ENCODE measurements at places on chromosomes 1 and 21.

- no peak for DNase-seq
Observed at GRCh38 chr1:68273530-68273929, 41.2 kb upstream of the WLS start.

DNA sequence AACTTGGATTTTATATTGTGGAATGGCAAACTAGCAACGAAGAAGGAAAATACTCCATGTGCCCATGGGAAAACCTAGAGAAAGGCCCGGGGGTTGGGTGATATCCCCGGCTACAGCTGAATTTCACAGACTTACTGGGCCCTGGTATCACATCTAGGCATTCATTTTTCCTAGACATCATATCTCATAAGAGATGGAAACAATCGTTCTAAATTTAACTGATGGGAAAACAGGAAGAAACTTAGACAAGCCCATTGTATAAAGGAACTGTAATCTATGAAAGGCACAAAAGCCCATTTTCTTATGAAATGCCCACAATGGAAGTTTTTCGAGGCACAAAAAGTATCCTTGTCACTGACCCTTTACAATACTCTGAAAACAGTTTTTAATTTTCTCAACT, 407.9 kb upstream of the LYPLAL1 start:
- no peak for DNase-seq

DNA sequence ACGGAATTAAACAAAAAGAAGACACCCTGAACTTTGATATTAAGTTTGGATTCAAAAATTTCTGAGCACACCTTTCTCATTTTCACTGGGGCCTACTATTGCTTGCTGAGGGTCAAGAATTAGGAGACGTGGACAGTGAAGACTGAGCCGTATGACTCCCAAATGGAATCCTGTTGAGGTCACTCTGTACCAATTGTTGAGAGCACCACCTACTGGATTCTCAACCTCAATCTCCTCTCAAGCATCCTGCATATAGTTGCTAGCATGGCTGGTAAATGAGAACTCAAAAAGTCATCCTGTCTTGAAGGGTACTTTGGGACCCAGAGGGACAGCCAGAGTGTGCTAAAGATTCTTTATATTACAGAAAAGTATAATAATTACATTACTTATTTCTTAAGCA, 20.2 kb upstream of the MTR start:
- no peak for DNase-seq

GRCh38 chr1:64047549-64047996, 155.8 kb upstream of the UBE2U start:
- no peak for DNase-seq

- no peak for DNase-seq
Observed at GRCh38 chr1:217891966-217892365, 260.8 kb downstream of the SPATA17 start.

DNA sequence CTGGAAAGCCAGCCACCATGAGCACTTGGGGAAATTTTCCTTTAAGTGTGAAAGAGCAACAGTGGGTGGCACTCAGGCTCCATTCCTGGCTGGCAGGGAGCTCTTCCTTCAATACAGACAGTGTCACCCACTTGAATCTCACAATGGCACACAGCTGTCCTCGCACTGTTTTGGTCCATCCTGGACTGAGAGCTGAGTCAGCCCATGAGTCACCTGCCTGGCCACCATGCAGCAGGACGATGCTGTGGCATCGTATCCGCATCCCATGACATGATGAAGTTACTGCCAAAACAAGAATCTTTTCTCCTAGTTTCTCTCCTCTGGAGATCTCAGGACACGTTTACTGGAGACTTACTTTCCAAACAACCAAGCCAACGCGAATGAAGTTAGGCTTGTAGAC, 6.0 kb downstream of the TMPRSS2 start:
- DNase-seq = no peak

GRCh38 chr1:183470961-183471742, 1.1 kb upstream of the SMG7 start:
- no peak for DNase-seq

DNA sequence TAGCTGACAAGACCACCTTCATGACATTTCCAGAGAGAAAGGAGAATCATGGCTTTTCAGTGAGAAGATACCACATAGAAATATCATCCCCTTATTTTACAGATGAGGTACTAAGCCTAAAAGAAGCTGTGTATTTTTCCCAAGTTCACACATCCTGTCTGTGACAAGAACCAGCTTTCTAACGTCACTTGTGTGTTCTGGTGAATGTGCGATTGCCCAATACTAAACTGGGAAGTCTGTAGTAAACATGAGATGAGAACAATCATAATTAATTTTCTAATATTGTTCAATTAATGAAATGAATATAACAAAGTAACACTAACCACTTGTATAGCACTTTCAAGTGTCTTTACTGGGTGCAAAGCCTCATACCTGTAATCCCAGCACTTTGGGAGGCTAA, 46.0 kb downstream of the PTGER3 start:
- DNase-seq = no peak

GRCh38 chr21:32477424-32477745, 64.9 kb downstream of the EVA1C start:
- DNase-seq = no peak

DNA sequence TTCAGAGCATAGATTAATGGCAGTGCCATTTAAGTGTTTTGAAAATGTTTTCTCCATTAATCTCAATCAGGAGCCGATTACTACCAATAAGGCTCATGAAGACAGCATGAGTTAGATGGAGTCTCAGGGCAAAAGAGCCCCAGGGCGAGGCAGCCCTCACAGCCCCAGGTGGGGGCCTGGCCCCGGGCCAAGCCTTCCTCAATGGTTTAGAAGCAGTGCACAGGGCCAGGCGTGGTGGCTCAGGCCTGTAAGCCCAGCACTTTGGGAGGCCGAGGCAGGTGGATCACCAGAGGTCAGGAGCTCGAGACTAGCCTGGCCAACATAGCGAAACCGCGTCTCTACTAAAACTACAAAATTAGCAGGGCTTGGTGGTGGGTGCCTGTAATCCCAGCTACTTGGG, 348.1 kb upstream of the VAMP3 start:
- DNase-seq = no peak

DNA sequence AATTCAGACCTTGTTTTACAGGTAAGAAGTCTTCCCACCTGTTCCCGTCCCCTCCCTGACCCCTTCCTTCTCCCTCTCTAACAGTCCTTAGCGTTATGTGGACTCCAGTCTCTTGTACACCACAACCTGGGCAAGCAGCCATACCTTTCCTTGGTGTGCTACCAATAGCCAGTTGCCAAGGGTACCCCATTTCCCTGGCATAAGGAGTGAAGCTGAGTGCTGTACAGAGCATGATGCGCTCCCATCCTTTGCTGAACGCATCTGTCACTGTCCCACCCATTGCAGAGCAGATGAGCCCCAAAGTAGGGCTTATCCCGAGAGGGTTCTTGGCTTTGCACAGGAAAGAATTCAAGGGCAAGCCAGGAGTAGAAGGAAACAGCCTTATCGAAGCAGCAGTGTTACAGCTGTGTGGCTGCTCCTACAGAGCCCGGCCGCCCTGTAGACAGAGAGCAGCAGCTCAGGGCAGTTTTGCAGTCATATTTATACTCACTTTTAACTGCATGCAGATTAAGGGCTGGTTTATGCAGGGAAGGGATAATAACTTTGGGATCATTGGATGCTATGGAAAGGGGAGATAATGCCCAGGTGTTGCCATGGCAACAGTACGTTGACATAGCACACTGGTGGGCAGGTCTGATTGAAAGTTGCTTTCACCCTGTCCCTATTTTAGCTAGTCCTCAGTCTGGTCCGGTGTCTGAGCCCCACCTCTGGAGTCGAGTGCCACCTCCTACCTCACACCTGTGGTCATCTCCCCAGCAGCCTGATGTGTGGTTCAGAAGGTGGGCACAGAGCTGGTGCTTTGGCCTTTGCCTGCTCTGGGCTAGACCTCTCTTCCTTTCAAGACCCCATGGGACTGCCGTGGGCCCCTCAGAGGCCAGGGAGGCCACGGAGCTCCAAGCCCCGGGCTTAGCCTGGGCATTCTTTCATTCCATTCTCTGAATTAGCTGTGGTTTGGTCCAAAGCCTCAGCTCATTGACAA, 5.1 kb downstream of the FHAD1 start:
- no peak for DNase-seq

DNA sequence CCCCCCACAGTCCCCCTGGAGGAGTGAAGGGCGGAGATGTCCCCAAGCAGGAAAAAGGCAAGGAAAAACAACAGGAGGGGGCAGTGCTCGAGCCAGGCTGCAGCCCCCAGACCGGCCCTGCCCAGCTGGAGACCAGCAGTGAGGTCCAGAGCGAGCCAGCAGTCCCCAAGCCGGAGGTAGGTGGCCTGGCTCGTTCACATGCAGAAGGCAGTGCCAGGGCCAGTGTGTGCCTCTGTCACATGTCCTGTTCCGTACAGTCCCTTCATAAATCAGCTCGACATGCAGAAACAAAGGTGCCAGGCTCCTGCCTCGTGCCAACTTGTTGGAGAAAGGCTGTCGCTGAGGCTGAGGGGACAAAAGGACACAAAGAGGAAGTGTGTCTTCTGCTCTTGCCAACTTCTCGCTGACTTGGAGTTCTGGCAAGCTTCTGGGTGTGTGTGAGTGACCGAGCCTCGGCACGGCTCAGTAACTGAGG, 24.1 kb upstream of the MPZL1 start:
- DNase-seq = no peak

GRCh38 chr21:17200250-17200649, 312.6 kb upstream of the CXADR start:
- DNase-seq = no peak

DNA sequence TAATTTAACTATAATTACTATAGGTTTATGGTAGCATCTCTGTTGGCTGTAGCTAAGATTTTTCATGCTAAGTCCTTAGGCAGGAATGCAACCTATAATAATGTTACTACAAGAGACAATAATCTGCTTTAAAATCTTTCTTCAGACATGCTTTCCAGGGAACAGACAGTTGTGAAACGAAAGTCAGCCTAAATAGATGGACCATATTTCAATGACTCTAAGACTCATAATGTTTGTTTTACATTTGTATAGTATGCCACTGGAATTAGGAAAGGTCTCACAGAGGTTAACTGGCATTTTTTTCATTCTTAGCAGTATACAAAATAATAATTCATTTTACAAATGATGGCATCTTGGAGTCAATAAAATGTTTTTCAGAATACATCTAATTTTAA, 8.1 kb downstream of the RERE start:
- DNase-seq = no peak

GRCh38 chr1:48794816-48795215, 18.1 kb upstream of the BEND5 start:
- no peak for DNase-seq

DNA sequence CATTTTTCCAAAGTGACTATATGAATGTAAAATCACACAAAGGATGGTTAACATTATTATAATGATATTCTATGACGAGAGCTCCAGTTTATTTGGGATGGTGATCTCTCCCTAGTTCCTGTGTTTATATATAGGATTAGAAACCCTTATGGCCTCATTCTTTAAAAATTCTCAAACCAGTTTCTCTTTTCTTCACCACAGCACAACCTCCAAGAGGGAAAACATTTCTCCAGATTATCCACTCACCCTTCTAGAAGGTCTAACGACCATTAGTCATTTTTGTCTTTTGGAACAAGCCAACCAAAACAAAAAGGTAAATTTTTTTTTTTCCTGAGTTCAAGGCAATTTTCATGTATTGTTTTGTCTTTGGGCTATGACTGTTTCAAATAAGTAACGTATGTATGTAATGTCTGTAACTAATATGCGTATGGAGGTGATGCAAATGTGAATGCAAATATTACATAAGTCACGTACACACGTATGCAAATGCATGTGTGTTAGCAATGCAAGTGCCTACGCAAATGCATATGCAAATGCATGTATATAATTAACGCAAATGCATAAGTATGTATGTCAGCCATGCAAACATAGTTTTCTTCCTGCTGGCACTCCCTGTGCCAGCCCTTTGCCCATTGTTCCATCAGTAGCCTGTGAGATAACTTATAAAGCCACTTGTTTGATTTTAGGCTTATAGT, 72.5 kb upstream of the MORC3 start:
- DNase-seq = no peak

- no peak for DNase-seq
Observed at GRCh38 chr1:206015071-206015470, 8.6 kb downstream of the CTSE start.

DNA sequence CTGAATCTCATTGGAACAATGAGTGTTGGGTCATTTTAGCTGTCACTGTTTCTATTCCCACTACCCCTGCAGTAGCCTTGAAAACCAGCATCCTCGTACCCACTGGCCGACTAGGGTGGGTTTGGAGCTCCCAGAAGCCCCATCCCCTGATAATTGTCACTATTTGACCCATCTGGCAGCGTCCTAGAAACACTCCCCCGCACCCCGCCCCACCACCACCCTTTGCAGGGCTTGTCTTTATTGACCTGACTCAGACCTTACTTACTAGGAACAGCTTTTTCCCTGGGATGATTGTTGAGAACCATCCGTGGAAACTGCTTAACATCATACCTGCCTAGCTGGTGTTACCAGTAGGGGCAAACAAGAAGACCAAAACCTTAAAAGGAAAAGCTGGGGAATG, 28.4 kb upstream of the AGPAT3 start:
- no peak for DNase-seq

- DNase-seq = no peak
Observed at GRCh38 chr1:168582688-168583336, 6.4 kb downstream of the XCL1 start.

DNA sequence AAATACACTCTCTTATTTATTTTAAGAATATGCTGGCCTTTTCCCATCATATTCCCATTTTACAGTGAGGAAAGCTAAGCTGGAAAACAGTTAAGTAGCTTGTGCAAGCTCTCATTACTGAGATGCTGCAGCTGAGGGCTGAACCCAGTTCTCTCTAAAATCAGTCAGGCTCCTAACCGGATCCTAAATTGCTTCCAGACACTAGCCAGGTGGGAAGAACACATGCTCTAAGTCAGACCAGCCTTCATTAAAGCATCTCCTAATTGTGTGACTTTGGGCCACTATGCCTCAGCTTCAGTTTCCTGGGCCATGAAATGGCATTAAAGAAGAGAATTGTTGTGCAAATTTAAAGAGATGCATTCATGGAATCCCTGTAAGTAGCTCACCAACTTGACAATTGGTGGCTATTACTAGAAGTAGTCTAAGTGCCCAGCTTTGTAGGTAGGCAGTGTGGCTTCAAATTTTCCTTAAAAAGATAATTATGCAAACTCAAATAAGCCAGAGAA, 228.4 kb downstream of the DAB1 start:
- DNase-seq = no peak

- no peak for DNase-seq
Observed at GRCh38 chr1:1920057-1920607, 1.1 kb upstream of the TMEM52 start.

- no peak for DNase-seq
Observed at GRCh38 chr1:13730751-13731482, 30.9 kb downstream of the PRDM2 start.

Data from cortex of kidney (tissue), 1 donor.